Adipocyte (in vitro differentiated cells): ENCODE measurements at places on chromosomes 13 and 19.
A peak's percentile ranks its signal among the peaks of the same experiment; 100 is the strongest.

DNA sequence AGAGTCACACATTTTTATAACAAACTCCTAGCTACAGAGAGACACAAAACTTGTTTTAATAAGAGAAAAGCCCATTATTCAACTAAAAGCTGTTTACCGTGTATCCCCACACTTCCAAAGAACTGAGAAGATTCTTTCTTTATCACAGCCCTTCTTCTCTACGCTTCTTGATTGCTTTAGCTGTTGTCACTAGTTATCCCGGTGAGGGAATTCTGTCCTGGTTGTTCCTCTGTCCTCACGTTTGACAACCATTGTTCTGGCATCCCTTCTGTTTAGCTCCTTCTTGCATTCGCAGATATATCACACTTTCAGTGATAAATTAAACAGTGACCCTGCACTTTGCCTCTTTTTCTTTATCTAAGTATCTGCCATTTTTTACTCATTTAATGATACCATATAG lies 1035.1 kb upstream of the PCDH20 start:
- no peak for DNase-seq

DNA sequence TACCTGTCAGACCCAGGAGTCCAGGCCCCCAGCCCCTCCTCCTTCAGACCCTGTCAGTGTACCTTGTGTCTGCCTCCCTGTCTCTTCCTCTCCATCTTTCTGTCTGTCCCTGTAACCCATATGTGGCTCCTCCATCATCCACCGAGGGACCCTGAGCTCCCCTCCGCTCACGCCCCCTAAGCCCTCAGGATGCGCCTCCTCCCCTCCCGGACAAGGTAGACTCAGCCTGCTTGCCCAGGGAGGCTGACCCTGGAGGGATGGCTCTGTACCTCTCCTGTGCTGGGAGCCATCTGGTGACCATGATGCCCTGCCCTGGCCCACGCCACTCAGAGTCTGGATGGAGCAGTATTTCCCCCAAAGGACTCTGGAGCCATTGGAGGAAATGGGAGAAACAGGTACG lies 1.0 kb upstream of the CAPN12 start:
- no peak for DNase-seq

DNA sequence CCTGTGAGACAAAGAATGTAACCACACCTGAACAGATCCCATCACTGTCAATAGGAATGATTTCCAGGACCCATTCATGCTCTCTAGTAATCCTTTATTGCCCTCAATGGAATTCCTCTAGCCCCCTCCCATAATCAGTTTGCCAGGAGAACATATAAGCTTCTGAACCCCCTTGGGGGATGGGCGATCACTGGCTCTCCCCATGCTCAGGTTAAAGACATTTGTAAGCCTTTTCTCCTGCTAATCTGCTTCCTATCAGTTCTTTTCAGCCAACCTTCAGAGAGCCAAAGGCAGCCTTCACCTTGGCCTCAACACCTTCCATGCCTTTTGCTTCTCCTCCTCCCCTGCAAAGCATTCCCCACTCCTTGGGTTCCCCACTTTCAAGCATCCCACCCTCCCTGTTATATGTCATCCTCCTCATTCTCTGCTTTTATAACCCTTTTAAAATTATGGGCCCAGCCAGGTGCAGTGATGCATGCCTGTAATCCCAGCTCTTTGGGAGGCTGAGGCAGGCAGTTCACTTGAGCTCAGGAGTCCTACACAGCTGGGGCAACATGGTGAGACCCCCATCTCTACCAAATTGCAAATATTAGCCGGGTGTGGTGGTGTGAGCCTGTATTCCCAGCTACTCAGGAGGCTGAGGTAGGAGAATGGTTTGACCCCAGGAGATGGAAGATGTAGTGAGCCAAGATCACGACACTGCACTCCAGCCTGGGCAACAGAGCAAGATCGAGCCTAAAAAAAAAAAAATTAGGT lies 12.4 kb downstream of the DPRX start:
- DNase-seq: no peak

- DNase-seq: peak; percentile 96
These were observed 82.3 kb upstream of the C1QTNF9B start for GRCh38 chr13:23979361-23980159.

GRCh38 chr13:101590479-101590878 lies 138.0 kb downstream of the ITGBL1 start:
- DNase-seq: no peak

- DNase-seq: peak; percentile 64
These were observed 2.3 kb downstream of the MIDN start for GRCh38 chr19:1250437-1251260.

GRCh38 chr19:3784607-3785450 lies 1.4 kb downstream of the MATK start:
- no peak for DNase-seq

DNA sequence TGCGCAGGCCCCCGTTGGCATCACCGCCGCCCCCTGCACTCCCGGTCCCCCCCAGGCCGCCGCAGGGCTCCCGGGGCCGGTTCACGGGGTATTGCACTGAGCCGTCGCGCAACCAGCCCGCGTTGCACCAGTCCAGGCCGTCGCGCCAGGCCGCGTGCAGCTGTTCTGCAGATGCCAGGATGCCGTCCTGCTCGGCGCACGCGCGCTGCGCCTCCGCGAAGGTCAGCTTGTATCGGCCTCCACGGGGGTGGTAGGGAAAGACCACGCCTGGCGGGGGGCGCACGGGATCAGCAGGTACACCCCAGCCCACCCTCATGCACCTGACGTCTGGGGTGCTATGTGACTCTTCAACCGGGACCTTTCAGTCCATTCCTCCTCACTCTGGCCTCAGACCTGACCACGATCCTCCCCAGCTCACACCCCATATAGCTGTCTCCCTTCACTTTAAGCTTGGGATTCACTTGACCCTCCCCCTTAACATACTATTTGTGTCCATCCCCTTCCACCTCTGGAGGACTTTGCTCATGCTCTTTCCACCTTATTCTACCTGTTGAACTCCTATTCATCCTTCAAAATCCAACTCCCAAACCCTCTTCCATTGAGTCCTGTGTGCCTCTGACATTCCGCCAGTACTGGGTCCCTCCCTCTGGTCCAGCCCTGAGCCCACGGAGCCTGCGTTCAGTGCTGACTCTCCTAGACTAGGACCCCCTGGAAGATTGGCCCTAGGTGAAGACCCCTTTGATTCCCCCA lies 14.3 kb downstream of the TM6SF2 start:
- no peak for DNase-seq

DNA sequence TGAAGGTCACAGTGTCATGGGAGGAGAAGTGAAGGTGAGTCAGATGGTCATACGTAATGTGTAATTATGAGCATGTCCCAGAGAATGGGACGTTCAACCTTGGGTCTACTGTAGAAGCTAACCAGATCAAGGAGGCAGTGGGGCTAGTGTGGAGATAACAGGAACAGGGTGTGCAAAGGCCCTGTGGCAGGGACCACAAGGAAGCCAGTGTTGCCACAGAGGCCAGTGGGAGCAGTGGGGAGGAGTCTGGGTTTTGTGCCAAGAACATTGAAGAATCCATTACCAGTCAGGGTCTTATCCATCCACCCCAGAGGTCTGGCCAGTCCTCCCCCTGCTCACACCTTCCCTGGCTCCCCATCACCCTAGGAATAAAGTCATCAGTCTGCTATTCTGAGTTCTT lies 3.3 kb downstream of the MRPL4 start:
- DNase-seq: no peak

DNA sequence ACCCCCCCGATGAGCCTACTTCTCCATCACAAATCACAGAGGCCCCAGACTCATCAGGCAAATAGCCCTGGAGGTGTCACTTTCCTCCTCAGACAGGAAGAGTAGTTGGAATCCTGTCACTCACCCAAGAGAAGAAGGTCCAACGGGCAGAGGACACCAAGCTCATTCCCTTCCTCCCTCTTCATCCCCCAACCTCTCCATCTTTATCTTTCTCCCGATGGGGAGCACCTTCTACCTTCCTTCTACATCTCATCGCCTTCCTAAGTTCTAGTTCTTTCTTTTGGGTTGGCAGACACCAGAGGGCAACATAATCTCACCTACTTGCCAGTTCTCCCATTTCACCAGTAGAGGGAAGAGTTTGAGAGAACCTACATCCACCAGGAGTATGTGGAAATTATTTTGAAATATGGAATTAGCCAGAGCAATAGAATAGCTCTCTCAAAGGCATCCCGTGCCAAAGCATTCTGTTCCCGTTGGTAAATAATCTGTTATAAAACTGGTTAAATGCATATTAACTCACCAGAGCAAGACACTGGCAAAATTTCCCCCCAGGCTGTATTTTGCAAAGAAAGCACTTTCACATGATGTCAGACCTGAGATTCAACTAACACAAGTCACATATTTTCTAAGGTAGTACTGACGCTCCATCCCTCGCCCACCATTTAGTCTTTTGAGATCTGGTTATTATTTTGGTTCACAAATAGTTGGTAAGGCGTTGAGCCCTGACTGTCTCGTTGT lies 55.0 kb downstream of the ZIC5 start:
- DNase-seq: peak; percentile 81

GRCh38 chr13:98681049-98681448 lies 71.4 kb downstream of the SLC15A1 start:
- DNase-seq: peak; percentile 45

DNA sequence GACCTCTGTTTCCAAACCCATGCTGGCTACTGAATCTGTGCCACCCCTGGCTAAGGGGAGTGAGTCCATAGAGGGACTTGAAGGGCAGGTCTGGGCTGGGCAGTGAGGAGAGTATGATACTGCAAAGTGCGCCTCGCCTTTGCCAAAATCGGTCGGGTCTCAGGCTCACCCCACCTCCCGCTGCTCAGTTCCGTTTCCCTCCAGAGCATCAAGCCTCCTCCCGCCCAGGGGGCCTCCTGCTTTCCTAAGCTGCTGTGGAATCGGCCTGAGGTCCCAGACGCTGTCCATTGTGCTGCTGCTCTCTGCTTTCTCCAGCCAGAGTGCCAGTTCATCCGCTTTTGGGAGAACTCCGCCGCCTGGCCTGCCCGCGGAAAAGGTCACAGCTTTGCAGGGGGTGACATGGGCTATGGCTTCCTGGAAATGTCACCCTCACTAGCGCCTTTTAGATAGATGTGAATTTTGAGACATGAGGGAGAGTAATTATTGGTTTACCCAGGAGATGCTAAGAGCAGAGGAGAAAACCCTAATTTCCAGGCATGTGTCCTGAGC lies 1418.4 kb downstream of the UQCRFS1 start:
- DNase-seq: peak; percentile 74

- DNase-seq: no peak
These were observed 754.2 kb downstream of the FGF9 start for GRCh38 chr13:22425087-22425486.

DNA sequence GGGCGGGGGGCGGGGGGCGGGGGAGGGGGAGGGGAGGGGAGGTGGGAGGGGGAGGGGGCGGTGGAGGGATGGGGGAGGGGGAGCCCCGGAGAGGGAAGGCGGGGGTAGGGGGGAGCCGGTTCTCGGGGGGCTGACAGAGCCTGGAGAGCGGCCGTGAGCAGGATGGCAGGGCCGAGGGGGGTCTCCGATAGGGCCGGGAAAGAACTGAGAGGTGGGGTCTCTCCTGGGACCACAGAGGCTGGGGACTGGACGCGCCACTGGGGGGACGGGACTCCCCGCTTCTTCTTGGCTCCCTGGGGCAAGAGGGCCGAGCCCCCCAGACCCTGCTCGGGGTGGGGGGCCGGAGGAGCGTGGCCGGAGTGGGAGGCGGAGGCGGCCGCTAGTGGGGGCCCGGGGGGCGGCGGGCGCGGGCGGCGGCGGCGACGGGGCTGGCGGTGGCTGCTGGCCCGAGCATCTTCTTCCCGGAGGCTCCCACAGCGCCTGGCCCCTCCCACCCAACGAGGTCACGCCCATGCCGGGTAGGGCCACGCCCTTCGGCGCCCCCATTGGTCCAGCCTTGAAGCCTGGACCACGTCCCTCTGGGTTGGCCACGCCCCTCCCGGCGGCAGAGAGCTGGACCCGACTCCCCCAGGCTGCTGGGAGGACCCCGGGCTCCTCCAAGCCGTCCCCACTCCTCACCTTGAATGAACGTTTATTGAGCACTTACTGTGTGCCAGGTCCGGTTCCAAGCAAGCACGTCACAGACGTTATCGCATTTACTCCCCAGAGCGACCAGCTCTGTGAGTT lies at the start of gene NOVA2:
Gene NOVA2, minus strand, starts transcription at position 313 of the 786 bp plus-strand sequence. CDS start 514 bp downstream, outside the sequence.
- DNase-seq: peak; percentile 40

DNA sequence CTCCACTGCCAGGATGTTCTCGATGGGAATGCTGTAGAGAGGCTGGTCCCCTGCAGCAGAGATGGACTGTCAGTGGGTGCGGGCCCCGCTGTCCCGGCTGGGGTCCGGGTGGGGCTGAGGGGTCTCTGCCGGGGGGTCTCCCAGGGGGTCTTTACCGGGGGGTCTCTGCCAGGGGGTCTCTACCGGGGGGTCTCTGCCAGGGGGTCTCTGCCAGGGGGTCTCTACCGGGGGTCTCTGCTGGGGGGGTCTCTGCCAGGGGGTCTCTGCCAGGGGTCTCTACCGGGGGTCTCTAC lies 25.7 kb upstream of the C13orf46 start:
- no peak for DNase-seq

GRCh38 chr13:34779171-34779570 lies 162.9 kb upstream of the NBEA start:
- no peak for DNase-seq

DNA sequence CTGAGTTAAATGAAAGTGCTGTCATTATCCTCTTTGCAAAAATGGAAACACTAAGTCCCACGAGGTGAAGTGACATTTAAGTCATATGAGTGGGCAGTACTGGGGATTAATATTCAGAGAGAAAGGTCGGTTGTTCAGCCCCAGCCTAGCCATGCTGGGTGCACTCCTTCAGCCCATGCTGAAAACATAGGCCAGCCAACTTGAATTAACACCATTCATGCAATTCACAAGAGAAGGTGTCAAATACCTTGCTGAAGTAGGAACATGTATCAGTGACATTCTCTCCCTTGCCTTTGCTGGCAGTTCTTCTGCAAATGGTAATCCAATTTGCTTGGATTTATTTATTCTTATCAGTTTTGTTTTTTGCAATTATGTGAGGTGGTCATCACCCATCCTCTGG lies 256.3 kb downstream of the DNAJC15 start:
- no peak for DNase-seq

DNA sequence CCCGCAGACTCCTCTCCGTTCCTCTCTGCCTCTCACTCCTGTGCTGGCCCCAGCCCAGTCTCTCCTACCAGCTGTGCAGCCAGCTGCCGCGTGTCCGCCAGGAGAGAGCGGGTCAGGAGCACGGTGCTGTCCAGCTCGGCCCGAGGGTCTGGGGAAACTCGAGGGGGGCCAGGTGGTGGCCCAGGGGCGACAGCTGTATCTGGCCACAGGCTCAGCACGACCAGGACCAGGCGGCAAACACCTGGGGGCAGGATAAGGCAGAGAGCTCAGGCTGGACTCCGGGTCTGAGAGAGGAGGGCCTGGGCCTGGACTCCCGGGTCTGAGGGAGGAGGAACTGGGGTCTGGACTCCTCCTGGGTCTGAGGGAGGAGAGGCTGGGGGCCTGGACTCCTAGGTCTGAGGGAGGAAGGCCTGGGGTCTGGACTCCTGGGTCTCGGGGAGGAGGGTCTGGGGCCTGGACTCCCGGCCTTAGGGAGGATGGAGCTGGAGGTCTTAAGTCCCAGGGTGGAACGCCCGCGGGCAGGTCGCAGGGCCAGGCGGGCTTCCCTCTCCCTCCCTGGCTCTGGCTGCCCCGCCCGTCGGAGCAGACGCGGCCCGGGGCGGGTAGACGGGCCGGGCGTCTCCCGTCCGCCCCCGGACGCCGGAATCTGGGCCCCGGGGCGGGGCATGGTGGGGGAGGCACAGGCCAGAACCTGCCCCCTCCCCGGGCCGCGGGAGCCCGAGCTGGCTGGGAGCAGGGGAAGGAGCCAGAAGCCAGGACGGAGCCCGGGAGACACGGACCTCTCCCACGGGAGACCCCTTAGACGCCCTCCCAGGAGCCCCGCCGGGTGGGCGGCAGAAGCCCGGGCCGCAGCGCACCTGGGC lies 1.3 kb downstream of the IL11 start:
- peak; percentile 86 for DNase-seq
